AG20443 (cell line): ENCODE measurements at places on chromosomes 7 and 10.

DNA sequence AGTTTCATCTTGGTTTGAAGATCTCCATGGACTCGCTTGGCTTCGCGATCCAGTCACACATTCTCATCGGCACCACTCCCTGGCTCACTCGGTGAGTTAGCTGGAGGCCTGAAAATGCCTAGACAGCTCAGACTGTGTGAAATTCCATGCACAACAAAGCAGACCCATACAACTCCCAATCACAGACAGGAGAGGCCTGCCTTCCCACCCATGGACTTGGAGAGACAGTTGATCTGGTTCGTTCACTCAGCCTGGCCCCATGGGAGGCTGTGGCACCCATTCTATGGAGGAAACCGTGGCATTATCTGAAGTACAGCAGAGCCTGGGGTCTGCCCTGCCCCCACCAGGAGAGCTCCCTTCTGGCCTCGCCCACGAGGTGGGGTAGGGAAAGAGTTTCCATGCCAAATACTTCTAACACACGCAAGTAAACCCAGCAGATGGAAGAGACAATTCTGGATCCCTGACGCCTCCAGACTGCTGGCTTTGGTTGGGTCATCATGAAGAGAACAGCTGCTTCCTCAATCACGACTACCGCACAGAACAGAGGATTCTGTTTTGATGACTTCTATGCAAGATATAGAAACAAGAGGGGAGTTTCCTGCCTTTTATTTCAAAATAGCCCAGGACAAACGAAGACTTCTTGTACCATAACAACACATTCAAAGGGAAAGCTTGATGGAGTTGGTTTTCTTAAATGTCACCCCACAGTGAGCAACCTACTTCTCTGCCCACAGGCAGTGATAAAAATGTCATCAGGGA, 15.9 kb downstream of the FAM53B start:
- peak; percentile 62 for DNase-seq

DNA sequence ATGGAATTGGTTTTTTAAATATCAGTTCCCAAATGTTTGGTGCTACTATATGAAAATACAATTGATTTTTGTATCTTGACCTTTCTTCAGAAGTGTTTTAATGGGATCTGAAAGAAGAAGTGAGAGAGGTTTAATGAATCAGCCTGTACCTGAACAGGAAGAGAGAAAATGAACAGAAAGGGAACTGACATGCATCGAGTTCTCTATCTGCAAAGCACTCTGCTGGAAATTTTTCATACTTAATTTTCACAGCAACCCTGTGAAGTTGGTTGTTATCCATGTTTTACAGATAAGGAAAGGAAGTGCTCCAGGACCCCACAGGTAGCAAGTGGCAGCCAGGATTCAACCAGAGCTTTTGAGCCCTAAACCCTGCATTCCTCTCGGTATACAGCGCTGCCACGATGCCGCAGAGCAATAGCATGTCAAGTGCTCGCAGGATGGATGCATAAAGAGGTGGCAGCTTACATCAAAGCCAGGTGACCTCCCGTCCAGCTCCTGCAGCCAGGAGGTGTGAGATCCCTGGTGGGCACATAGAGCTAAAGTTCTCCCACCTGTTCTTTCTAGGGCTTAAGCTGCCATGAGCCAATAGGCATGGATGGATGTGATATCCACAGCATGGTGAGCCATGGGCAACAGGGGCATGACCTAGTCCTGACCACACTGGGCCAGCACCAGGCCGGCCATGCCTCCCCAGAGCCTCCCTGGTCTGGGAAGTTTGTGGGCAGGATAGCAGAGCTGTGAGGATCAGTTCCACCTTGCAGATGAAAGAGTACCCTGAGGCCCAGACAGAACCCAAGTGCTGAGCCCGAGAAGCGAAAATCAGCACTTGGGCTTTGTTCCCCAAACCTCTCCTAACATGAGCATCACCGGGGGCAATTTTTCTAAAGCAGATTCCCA, 57.2 kb downstream of the CALML3 start:
- no peak for DNase-seq

DNA sequence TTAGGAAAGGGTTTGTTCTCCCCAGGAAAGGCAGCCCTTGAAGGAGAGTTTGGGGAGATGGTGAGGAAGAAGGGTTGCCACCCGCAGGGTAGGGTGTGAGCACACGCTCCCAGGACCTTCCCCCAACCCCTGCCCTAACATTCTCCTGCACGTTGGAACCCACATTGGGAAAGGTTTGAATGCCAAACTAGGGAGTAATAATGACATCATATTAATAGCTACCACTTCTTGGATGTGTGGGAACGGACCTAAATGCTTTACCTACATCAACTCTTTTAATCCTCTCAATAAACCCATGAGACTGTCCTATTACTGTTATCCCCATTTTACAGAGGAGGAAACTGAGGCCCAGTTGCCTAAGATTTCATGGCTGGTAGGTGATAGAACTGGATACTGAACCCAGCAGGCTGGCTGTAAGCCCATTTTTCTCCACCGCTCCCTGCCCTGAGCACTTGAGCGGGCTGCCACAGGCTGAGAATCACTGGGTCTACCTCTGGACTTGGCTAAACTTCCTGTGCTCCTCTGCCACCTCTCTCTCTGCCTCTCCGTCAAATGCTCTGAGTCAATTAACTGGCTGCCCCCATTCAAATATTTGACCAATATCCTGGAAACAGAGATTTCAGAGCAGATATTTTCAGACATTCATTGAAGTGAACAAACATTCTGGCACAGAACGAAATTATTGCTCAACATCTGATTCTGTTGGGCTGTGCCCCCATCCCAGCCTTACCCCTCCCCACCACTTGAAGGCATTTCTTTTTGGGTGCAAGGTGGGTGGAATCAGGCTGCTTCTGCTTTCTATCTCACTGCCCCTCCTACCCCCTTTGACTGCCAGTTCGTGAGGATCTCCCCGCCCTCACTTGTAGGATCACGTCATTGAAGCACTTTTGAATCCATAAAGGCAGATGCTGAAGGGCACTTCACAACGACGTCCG, 129.7 kb downstream of the C10orf105 start:
- DNase-seq: no peak

DNA sequence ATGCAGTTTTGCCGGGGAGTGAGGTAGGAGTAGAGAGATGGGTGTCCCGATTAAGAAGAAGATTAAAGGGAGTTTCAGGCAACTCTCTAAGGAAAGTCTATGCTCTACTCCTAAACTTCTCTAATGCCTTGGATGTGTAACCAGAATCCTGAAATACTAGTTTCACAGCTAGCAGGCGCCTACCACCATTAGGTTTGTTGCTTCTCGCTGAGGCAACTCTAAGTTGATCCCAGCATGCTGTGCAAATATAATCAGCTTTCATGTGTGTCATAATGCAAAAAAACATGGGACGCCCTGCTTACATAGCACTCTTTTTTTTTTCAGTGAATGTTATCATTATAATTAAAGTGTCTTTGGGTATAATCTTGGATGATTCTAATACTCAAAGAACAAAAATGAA, 50.4 kb upstream of the FAM3C start:
- DNase-seq: no peak

DNA sequence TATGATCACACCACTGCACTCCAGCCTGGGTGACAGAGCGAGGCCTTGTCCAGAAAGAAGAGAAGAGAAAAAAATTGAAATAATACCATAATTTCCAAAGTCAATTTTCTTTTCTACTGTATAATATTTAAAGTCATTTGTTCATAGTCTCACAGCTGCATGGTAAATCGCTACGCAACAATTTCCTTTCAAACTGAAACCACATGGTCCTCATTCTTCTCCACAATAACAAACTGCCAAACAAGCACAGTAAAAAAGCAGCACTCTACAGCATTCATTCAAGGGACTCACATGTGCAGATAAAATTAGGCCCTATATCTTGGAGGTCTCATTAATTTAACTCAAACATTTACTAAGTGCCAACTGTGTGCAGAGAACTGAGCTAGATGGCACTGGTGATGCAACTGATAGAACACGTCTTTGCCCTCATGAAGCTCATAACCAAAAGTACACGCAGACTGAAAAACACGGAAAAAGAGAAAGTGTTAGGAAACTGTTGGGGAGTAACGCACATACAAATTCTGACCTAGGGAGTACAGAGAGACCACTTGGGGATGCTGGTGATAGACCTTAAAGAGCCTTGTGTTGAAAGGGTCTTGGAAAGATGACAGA, 68.4 kb upstream of the SRRM3 start:
- DNase-seq: no peak
